ENCODE measurements at places on chromosomes 7 and 10. TPM values are rescaled to one million over a fixed set of nuclear protein-coding genes. Genes with fewer than 3 reads are reported as not detected.

HABP2 gene
- total RNA-seq: not detected

NXPH1 gene
- total RNA-seq: not detected

CLDN4 gene
- under 0.01 TPM for total RNA-seq

HOXA1 gene
- 0.54 TPM for total RNA-seq

ODAD2 gene
- total RNA-seq: 0.36 TPM

CRHR2 gene
- total RNA-seq: not detected
